ENCODE measurements at places on chromosomes 4 and X.

- DNase-seq, result no peak
Measured at GRCh38 chr4:141713771-141714445, 77.5 kb downstream of the IL15 start.

- no peak for DNase-seq
Measured at GRCh38 chr4:154565704-154566103, 2.9 kb downstream of the FGB start.

GRCh38 chr4:54661686-54662085 lies 3.9 kb downstream of the KIT start:
- no peak for DNase-seq

DNA sequence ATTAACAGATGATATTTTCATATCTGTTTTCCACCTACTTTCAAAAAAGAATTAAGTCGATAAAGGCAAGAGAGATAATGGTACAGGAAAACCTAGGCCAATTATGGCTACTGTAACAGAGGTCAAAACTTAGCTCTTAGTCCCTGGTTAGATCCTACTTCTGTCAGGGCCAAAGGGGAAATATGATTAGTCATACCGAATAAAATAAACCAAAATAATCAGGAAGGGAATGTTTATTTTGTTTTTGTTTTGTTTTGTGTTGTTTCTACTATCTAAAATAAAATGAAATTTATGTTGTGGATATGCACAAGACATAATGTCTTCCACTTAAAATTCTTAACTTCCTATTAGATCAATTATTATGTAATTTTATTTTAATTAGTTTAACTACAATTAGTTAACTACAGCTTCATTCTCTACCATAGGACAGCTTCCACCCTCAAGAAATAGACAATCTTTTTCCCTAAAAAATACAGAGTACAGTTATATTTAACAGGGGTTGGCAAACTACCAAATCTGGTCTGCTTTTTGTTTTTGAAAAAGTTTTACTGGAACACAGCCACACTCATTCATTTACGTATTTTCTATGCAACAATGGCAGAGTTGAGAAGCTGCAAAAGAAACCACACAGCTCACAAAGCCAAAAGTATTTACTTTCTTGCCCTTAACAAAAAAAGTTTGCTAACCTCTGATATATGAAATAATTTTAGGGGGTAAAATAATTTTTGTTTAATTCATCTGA lies 25.4 kb downstream of the TMEM47 start:
- no peak for DNase-seq

DNA sequence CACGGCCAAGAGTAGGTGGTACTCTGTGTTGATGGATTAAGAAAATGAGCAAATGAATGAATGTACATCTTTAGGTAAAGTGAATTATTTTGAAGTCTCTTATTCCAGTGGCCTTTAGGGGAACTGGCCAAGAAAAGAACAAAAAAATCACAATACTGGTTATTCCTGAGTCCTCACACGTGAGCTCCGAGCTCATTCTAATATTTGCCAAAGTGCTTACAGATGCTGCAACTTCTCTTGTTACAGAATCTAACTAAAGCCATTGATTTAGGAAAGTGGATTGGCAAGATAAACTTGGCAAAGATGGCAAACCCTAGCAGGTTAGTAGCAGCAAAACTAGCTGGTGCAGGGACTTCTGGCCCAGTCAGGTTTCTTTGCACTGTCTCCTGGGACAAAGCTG lies 37.6 kb downstream of the IDS start:
- no peak for DNase-seq

GRCh38 chr4:24321616-24322015 lies 262.7 kb downstream of the DHX15 start:
- DNase-seq, result no peak

DNA sequence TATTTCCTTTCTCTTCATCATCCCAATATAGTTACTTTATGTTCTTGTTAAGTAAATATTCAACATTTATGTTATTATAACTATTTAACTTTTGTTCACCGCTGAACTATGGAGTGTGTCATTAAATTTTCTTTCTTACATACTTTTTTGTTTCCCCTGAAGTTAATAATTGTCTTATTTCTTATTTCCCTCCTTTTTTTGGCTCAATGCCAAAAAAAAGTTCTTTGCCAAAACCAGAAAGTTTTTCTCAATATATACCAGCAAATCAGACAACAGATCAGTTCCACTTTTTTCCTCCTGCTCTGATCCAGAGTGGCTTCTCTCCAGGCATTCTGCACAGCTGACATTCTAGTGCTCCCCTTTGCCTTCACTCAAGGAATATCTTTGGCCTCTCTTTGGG lies 187.0 kb upstream of the PPARGC1A start:
- no peak for DNase-seq

DNA sequence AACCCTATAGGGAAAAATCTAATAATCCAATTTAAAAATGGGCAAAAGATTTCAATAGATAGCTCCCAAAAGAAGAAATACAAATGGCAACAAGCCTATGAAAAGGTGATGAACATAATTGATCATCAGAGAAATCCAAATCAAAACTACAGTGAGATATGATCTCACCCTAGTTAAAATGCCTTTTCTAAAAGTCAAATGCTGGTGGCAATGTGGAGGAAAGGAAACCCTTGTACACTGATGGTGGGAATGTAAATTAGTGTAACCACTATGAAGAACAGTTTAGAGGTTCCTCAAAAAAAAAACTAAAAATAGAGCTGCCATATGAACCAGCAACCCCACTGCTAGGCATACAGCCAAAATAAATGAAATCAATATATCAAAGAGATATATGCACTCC lies 44.5 kb downstream of the STPG2 start:
- DNase-seq, result no peak

- DNase-seq, result no peak
Measured at GRCh38 chrX:22800360-22800759, 199.4 kb upstream of the DDX53 start.

- DNase-seq, result no peak
Measured at GRCh38 chr4:2887343-2887742, 43.7 kb downstream of the ADD1 start.

GRCh38 chrX:8607326-8607725 lies 124.6 kb downstream of the ANOS1 start:
- DNase-seq, result no peak

- DNase-seq, result peak; percentile 90
Measured at GRCh38 chr4:76197971-76198410, 15.6 kb downstream of the SCARB2 start.

DNA sequence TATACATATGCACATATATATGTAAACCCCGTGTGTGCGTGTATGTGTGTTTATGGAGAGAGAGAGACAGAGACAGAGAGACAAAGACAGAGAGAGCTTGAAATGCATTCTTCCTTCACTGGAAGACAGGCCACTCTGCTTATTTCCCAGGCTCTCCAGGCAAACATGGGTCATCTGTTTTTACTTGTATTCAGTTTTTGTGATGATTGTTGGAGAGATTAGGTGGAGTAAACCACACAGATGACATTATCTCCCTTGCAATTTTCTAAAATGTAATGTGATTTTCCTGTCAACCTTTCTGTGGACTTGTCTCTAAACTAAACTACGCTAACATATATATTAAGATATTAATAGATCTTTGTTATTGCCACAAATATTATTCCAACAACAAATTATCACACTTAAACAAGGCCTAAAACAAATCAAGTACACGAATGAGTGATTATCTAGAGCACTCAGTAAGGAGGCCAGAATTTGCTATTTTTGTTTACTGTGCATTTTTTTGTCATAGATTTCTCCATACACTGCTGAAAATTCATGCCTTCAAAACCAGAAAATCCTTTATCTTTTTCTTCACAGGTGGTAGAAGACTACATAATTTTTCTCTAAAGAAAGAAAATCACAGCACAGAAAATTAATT lies 251.8 kb upstream of the SLIT2 start:
- DNase-seq, result no peak

DNA sequence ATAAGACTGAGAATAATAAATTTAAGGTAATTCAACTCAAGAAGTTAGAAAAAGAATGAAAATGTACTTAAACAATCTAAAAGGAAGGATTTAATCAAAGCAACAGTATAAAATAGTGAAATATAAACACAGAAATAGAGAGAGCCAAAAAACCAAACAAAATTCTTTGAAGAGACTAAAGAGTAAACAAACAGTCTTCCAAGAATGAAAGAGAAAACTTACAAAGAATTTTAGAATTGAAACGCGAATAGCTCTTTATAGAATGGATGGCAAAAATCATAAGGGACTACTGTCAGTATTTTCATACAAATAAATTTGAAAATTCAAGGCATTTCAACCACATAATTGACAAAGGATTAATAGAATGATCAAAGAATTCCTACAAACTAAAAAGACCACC lies 41.7 kb downstream of the VEGFC start:
- no peak for DNase-seq

GRCh38 chr4:169050881-169051760 lies 41.1 kb upstream of the CBR4 start:
- DNase-seq, result no peak

DNA sequence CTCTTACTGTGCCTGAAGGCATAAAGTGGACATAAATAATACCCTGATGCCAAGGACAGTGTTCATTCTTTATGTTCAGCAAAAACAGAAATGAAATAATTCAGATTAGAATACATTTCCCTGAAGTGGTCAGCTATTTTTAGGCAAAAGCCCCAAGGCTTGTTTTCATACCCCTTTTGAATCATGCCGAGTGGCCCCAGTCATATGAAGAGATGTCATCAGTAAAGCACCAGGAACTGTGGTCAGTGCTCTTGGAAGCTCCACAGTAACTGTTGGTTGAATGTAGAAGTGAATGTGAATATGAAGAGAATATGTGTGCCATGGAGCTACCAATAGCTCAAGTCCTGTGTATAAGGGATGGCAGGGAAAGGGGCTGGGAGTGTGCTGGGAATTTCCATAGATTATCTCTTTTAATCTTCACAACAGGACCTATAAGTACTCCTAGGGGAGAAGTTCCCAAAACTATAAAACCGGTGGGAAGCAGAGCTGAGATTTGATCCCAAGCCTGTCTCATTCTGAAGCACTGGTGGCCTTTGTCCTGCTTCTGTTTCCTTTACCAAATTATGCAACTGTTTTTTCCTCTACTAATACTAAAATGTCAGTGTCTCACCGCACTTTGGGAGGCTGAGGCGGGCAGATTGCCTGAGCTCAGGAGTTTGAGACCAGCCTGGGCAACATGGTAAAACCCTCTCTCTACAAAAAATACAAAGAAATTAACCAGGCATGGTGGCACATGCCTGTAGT lies 52.6 kb downstream of the FNIP2 start:
- DNase-seq, result no peak

DNA sequence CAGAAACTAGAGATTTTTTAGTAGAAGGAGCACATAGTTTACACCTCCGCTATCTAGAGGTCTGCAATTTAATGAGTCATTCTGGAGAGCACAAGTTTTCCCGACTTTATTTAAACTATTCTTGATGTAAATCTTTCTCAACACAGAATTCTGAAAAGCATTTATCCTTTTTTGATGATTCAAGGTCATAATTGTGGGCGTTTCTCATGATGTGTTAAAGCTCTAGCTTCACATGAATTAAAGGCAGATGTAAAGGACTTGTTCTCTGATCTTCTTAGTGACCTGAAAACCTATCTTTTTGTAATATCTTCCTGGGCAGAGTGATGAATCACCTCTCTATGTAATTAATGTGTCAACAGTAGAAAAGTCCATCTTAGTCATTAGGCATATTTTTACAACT lies 128.8 kb downstream of the COMMD8 start:
- no peak for DNase-seq

- DNase-seq, result no peak
Measured at GRCh38 chrX:121479406-121479805, 432.0 kb downstream of the GLUD2 start.

- no peak for DNase-seq
Measured at GRCh38 chr4:112140536-112140935, 4.7 kb upstream of the FAM241A start.

DNA sequence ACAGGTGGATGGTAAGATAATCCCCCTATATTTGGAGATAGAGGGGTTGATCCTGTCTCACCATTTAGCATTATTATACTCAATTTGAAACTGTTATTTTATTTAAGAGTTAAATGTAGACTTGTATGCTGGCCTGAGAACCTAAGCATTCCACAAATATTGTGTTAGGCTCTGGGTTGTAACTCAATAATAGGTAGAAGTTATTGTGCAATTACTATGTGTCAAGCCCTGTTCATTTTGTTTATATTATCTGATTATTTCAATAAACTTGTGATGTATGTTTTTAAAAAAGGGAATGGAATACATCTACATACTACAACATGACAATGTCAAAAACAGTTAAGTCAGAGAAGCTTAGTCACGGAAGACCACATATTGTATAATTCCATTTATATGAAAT lies 13.6 kb upstream of the TXK start:
- no peak for DNase-seq

GRCh38 chr4:45621971-45622370 lies 501.9 kb downstream of the GABRG1 start:
- DNase-seq, result no peak

DNA sequence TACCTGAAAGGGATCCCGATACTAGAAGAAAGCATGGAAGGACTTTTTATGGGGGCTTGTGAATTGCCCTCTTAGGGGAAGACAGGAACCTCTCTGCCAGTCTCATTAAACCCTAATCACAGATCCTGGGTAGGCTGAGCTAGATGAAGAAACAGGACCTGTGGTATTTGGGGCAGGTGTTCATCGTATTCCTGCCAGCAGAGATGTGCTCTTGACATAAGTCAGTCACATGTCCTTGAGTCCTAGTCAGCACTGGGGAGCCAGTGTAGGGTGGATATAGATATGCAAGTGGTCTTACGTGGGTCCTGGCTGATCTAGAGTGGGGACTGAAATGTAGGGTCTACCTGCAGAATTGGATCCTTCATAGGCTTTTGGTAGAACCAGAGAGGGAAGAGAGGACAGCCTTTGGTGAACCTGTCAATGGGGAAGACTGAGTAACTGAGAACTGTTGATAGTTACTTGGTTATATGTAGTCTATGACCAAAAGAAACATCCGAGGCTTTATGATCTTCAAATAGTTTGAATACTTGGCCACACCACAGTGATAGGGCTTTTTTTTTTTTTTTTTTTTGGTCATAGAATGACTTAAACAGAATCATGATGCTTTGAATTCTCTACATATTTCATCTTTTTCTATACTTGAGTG lies 63.5 kb upstream of the WDR1 start:
- DNase-seq, result no peak

DNA sequence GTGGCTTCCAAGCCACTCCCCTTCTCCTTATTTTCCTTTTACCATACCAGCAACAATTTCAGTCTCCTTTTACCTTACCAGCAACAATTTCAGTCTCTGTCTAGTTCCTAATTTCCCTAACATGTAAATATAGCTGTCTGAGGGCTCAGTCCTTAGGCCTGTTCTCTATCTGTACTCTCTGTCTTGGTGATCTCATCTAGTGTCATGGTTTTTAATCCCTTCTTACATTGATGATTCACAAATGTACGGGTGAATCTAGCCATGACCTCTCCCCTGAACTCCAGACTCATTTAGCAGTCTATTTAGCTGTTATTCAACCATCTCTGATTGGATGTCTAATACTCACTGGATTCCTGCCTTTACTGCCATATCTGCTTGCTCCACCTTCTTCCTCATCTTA lies 7.2 kb downstream of the IL15 start:
- DNase-seq, result no peak

DNA sequence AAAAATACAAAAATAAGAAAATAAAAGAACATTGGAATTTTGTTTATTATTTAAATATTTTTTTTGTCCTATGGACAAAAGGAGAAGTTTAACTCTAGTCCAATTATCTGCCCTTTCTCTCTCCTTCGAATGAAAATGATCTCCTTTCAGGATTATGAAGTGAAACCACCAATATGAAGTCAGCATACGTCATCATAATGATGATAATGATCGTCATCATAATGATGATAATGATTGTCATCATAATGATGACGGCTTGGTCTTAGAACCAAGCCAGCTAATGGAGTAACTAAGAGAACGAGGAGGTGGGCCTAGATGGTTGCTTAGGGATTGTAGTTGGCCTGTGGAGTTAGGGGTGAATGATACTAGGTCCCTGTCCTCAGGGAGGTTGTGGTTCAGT lies 21.9 kb upstream of the LINC00632 start:
- DNase-seq, result no peak
